Activated T-helper 1 cell treated with anti-CD3 and anti-CD28 coated beads, Interleukin-2, amount 50 U/mL, for 16 hours (primary cell): ENCODE measurements at places on chromosomes 2 and 18.

DNA sequence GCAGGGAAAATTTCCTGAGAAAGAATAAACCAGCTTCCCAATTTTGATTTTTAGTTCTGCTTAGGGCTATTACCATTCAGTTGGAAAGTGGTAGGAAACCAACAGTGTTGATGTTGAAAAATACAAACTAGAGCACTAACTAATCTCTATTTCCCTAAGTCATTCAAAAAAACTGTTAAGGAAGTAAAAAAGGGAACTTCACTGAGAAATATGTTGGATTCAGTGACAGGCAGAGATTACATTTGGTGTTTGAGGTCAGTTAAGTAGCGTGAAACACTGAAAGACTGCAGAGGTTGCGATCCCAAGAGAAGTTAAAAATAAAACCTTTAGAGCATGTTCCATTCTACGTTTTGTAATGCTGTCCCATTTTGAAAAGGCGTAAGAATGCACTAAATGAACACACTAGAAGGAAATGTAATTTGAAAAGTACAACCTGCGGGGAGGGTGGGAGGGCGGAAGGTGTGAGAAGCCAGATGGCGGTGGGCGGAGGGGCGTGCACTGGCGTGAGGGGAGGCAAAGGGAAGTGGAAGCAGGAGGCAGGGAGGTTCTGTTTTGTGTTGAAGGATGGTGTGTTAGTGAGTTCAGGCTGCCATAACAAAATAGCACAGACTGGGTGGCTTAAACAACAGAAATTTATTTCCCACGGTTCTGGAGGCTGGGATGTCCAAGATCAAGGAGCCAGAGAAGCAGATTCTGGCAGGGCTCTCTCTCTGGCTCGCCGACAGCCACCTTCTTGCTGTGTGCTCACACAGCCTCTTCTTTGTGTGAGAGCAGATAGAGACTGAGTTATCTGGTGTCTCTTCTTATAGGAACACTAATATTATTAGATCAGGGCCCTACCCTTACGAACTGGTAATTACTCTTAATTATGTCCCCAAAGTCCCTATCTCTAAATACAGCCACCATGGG is 94.3 kb upstream of the KCTD1 start:
- no peak for DNase-seq

DNA sequence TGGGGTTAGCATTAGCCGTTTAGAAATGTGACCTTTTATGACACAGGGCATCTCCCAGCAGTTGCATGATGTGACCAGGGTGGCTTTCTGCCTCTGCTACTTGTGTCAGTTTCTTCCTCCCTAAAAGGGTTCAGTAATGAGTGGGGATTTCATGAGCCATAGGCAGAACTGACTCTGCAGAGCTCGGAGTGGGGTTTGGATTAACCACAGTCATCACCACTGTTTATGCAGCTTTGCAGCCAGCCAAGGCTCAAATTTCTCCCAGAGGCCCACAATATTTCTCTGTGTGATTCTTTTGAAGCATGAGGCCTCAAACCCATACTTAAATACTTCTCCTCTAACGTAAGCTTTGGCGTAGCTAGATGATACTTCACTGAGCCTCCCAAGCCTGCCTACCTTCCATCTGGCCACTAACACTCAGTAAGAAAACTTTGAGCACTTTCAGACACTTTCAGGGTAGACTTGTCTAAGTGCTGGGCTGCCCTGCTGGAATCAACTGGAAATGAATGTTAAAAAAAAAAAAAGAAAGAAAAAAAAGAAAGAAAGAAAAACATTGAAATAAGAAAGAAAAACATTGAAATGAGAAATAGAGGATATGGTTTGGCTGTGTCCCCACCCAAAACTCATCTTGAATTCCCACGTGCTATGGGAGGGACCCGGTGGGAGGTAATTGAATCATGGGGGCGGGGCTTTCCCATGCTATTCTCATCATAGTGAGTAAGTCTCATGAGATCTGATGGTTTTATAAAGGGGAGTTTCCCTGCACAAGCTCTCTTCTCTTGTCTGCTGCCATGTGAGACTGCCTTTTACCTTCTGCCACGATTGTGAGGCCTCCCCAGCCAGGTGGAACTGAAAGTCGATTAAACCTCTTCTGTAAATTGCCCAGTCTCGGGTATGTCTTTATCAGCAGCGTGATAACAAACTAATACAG is 11.5 kb upstream of the LAPTM4A start:
- no peak for DNase-seq

- DNase-seq: no peak
These were observed 21.1 kb downstream of the INPP5D start for GRCh38 chr2:233081232-233081730.

- no peak for DNase-seq
These were observed 42.9 kb downstream of the ARHGEF33 start for GRCh38 chr2:38932586-38932985.

DNA sequence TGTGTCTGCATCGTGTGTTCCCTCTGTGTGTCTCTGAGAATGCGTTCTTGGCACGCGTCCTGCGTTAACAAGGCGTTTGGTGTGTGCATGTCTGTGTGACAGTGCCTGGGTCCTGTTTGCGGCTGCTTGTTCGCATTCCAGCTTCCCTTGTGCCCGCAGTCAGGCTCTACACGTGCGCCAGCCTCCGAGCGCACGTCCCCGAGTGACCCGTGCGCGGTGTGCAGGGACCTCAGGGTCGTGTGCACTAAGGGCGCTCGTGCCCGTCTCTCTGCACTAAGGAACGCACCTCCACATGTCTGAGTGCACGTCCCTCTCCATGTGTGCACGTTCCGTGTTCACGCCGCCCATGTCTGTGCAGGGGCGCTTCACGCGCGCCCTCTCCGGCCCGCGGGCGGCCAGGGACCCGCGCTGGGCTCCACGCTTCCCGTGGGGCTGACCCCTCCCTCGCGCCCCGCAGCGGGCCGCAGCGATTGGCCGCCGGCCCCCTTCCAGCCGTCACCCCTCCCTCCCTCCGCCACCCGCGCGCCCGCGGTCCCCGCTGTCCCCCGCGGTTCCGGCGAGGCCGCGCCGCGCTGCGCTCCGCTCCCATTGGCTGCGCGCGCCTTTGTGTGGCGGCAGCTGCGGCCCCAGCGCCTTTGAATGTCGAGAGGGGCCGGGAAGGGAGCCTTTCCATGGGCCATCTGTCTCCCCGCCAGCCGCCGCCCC is 229.4 kb downstream of the HAUS1 start:
- DNase-seq: no peak

DNA sequence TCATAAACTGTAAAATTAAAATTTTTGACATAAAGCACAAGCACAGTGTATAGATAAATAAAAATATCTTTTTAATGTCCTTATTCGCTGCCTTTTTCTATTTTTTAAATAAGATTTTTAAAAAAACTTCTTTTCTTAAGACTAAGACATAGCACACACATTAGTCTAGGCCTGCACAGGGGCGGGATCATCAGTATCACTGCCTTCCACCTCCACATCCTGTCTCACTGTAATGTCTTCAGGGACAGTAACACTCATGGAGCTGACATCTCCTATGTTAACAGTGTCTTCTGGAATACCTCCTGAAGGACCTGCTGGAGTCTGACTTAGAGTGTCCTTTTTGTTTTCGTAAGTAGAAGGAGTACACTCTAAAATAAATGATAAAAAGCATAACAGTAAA is 33.0 kb downstream of the VAPA start:
- DNase-seq: no peak

DNA sequence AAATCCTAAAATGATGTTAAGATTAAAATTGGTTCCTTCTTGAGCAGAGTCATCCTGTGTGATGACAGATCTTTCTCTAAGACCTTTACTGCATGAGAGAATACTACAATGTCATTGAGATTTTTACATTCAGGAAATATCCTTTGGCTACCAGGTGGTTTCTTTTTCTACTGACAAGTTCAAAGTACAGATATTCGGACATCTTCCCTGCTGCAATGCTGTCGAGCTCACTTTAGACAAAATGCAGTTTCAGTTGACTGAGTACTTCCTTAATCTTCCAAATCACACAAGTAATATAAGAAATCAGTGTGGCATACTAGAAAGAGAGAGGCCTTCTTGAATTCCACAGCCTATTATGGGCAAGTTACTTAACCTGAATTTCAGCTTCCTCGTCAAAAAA is 207.9 kb upstream of the ACVR2A start:
- no peak for DNase-seq

DNA sequence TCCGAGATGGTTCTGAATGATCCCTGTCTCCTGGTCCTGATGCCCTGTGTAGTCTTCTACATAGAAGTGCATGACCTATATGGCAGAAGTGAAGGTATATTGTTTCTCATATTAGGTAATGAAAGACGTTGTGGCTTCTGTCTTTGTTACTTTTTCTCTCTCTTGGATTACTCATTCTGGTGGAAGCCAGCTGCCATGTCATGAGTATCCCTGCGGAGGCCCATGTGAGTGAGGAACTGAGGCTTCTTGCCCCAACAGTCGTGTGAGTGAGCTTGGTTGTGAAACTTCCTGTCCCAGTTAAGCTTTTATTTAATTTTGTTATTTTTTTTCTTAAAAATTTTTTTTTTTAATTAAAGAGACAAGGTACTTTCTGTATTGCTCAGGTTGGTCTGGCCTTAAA is 134.7 kb downstream of the UBR3 start:
- no peak for DNase-seq

DNA sequence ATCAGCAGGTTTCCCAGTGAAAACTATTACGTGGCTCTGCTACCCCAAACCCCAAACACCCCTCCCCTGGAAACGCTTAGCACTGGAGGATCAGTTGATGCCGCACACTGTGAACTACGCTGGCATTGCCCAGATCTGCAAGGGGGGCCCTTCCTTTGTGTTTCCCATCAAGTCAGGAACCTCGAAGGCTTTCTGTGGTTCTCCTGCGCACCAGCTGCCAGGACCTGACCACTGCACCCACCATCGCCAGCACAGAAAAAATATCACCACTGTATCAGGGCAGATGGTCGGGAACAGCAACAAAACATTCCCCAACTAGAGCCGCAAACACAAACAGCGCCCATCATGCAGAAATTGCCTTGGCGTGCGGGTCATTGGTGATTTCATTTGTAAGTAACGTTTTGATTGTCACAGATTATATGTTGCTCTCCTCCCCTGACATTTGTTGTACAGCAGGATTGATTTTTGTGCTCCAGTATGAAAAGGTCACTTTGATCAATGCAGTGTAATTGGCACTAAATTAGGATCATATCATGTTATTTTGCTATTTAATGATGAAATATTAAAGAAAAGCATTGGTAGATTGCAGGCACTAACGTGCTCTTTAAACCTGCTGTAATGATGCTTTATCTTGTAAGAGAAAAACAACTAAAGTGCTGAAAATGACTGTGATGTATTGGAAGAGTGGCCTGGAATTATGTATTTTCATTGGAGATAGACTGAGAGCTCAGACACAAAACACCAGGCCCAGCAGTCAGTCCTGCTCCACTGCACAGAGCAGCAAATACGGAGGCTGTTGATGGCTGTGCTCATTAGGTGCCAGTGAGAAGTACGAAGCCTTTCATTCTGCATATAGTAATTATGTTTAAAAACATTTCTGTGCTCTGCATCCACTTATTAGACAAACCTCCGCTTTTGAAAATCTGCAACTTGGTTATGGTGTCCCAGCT is 833.2 kb upstream of the SALL3 start:
- no peak for DNase-seq

DNA sequence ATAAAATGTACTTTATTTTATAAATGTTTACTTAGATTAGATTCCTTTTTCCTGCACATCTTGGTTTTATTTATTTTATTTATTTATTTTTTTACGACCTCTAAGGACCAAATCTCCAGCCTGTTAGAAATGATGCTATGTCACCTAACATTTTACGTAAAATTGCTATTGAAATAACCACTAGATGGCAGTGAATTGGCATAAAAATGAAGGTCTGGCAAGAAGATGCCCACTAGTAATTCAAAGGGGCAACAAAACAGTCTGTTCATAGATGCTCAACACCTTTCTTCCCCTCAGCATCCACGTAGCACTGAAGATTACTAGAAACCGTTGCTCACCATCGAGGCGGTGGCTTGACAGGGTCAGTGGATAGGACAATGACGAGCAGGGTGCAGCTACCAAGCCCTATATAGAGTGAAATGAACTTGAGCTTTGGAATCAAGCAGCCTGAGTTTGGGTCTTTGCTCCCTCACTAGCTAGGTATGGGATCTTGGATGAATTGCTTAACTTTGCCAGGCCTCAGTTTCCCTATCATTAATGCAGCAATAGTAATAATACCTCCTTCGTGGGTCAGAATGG is 128.7 kb upstream of the L3MBTL4 start:
- no peak for DNase-seq

DNA sequence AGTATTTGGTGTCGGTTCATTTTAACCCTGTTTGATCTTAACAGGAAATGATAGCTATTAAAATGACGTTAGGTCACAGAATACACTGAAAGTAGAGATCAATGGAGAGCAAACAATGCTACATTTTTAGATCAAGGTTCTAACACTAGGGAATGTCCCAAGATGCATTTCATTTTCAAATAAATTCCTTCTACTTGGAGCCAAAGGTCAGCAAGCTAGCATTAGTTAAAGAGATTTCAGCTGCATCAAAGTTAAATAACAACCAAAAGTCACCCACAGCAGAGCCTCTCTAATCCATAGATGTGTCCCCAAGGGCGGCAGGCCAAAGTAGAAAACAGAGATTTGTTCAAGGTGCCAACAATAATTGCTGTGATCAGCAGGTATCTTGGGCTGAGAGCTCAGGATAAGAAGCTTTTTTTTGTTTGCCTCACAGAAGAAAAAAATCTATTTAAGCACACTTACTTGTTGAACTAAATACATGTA is 1233.6 kb upstream of the TMEFF2 start:
- no peak for DNase-seq

- no peak for DNase-seq
These were observed 41.4 kb downstream of the RFX8 start for GRCh38 chr2:101433465-101433864.

DNA sequence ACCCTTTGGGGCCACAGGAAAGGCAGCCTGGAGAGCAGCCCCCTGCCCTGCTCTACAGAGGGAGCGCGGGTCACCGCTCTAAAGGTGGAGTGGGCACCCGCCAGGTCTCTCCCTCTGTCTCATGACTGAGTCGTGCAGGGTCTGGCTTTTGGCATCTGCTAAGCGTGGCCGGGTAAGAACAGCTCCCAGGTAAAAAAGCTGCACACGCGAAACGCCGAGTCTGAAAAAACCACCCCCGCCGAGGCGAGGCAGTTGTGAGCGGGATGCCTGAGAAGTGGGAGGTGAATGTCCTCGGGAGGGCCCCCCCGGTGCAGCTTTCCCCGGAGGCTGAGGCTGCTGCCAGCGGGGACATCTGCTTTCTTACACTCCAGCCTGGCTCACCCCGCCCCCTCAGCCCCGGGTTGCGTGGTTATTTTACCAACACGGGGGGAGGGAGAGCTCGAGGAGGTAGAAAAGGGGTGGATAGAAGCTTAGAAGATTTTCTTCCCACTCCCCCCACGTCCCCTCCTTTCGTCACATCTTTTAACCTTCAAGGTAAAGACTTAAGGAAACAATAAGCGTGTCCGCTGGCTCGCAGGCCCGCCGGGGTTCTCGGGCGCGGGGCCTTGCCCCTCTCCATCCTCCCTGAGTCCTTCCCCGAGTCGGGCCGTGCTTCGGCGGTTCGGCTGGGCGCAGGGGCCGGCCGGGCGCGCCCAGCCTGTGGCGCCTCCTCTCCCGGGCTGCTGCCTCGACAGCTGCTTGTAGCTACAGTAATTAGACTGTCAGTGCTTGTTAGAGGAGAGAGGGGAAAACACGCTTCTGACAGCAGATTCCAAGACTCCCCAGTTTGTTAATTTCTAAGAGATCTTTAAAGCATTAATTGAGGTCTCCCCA is 70.6 kb upstream of the PSMD14 start:
- DNase-seq: peak; percentile 38
